ENCODE measurements at places on chromosomes 7 and 10.

DNA sequence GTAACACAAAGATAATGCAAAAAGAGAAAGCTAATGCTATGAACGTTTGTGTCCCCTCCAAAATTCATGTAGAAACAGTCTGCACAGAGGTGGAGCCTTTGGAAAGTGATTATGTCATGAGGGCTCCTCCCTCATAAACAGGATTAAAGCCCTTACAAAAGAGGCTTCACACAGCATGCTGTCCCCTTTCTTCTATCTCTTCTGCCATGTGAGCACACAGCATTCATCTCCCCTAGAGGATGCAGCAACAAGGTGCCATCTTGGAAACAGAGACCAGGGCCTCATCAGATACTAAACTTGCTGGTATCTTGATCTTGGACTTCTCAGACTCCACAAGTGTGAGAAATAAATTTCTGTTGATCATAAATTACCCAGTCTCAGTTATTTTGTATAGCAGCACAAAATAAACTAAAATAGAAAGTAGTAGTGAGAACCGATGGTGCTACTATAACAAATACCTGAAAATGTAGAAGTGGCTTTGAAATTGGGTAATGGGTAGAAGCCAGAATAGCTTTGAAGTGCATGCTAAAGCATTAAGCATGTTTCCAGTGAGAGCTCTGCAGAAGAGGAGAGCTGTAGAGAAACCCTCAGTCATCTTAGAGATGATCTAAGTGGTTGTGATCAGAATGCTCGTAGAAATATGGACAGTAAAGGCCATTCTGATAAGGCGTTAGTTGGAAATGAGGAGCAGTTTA, 108.7 kb downstream of the DNAJC1 start:
- DNase-seq = no peak

GRCh38 chr7:70701477-70701876, 430.5 kb upstream of the GALNT17 start:
- no peak for DNase-seq

DNA sequence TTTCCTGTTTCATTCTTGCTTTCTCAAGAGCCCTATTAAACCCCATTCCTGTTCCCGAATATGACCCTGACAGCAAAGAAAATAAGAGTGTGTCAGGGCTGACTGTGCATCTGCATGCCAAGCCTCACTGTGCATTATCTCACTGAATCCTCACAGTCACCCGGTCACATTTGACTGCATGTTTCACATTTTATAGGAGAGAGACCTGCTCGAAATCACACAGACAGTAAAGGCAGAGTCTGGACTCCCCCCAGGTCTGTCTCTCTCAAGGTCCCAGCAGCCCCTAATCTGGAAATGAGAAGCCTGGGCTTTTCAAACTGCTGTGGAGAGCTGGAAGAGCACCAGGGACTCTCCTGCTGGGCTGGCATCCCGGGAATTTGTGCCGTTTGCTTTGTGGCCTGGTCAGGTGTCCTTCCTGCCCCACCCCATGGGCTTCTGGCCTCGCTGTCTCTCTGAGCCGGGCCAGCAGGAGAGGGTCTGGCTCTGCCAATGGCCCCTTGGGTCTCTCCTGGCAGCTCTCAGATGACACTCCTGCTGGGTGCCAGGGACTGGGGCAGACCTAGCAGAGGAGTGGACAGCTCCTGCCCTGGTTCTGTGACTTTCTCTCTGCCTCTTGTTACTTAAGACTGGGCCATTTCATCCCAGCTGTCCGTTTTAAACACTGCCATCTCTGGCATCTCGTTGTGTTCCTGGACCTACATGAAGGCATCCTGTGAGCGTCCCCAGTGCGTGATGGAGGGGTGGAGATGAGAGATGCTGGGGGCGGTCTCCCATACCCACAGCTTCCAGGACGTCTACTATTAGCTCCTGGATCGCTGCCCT, 173.6 kb downstream of the ARHGAP12 start:
- DNase-seq = no peak

DNA sequence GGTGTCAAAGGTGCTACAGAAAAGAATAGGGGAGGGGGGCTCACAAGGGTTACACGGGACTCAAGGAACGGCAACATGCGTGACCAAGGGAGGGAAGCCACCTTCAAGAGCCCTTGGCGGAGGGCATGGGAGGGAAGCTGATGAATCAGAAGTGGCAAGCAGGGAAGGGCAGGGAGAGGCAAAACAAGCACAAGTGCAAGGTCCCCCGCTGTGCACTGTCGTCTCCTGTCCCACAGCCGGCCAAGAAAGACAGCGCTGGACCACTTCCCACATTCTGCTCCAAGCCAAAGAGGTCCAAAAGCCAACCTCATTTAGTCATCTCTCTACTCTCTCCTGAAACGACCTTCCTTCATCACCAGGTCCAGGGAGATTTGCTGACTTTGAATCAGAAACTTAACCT, 102.7 kb downstream of the CALN1 start:
- DNase-seq = no peak

DNA sequence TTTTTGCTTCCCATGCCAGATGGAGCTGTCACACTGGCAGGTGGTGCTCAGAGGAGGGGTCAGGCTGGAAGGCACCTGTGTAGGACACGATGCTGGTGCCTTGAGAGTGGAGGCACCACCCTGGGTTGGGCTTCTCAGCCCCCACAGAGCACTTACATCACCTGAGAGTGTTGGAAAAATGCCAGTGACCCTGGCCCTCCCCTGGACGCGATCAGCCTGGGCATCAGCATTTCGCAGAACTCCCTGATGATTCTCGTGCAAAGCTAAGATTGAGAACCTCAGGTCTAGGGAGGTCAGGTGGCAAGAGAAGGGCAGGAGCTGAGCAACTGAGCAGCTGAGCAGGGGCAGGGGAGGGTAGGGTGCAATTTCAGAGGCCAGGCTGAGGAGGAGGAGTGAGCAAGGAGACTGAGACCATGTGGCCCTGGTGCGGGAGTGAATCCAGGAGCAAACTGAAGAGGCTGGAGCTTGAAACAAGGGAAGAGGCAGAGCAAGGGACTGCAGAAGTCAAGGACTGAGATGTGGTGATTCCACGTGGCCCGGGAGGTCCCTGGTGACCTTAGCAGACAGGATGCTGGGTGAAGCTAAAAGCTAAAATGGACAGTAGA, 24.7 kb upstream of the GRID1 start:
- DNase-seq = no peak

- DNase-seq = no peak
Measured at GRCh38 chr10:111703986-111704385, 479.6 kb downstream of the GPAM start.

DNA sequence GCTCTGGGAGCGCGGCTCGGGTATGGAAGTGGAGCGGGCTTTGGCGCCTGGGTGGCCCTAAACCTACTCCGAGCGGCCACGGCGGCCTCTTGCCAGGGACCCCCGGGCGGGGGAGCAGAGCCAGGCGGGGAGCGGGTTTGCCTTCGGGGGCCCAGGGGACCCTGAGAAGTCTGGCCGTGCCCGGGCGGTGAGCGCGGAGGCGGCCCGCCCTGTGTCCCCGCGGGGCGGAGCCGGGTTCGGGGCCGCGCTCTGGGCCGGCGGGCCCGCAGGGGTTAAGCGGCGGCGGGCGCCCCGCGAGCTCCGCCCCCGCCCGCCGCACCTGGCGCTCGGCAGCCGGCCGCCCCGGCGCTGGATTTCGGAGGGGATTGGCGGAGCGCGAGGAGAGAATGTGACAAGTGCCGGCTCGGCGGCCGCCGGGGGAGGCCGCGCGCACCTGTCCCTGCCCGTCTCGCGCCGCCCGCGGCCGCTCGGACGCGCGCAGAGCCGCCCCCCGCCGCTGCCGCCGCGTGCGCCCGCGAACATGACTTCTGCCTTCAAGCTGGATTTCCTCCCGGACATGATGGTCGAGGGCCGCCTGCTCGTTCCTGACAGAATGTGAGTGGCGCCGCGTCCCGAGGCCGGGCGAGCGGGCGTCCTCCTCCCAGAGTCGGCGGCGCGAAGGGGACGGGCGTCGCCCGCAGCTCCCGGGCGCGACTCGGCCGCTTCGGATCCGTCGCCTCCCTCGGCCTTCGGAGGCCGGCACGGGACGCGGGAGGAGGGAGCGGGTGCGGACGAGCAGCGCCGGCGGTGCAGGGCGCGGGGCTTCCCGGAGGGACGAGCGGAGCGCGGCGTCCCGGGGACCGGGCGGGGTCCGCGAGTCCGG, at the start of gene CELF2:
CELF2 (plus strand) TSS at position 303 of the 862 bp plus-strand sequence; CDS start at position 521, 218 bp downstream.
- peak; percentile 23 for DNase-seq

DNA sequence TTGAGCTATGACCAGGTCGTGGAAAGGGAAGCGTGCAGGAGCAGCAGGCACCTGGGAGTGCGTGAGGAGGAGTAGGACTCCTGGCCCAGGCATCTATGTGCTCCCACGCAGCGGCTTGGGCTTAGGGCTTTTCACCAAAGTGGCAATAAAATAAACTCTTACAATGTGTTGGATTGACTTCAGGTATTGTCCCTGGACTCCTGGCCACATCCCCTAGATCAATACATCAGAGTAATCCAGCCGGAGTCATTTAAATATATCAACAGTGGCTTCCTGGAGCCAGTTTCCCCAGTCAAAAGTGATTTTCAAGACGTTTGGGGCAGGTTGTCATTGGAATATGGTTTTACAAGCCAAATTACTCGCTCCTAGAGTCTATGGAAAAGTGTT, 344.4 kb downstream of the WDR11 start:
- no peak for DNase-seq
